Activated CD4-positive, alpha-beta memory T cell treated with anti-CD3 and anti-CD28 coated beads for 36 hours (primary cell): ENCODE measurements at places on chromosomes 11 and 22. TPM values are rescaled to one million over a fixed set of nuclear protein-coding genes. Genes with fewer than 3 reads are reported as not detected.
A peak's percentile ranks its signal among the peaks of the same experiment; 100 is the strongest.

- DNase-seq: no peak
Measured at GRCh38 chr11:90818196-90818745, 595.4 kb upstream of the CHORDC1 start.

DNA sequence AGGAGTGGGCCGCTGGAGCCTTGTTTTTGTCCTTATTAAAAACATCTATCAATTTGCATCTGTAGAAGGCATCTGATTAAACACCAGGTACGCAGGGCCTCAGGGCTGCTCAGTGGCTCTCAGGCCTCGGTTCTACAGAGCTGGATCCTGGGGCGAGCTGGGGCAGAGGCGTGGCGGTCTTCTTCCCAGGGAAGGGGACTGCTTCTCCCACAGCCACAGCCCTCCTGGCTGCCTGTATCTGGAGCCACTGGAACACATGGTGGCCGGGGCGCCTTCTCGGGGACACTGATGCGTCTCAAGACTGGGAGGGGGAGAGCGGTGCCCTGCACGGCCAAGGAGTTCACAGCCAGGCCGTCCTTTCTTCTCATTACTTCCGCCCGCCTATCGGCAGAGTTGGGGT, 1178.2 kb downstream of the BRD1 start:
- DNase-seq: no peak

DNA sequence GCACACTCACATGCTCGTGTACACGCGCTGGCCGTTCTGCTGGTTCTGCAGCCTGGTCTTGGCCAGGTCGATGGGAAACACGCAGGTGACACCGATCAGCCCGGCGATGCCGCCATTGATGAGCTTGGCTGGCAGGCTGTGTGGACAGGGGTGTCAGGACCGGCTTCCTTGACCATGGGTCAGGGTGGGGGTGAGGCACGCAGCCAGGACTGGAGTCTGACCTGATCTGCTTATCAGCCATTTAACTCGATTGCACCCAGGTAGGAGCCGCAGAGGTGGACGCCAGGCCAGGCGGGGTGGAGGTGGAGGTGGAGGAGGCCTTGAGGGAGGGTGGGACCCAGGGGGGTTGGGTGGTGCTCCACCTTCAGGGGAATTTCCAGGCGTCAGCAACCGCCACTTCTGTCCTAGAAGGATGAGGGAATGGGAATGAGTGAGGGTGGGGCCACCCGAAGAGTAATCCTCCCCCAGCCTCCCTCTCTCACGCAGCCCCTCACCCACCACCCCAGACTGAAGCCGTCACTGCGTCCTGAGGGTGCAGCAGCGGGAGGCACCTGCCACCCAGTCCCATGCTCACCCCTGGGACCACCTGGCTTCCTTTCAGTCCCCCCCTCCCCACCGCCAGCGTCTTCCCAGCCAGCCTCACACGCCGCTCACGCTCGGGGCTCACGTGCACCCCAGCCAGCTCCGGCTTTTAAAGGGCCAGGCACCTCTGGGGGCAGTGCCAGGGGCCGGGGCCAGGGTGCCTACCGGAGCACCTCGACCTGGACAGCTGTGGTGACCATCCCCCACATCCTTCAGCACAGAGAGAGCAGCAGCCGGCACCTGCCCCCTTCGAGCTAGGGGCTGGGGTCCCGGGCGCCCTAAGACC, 3.1 kb downstream of the SLC25A22 start:
- no peak for DNase-seq

- DNase-seq: no peak
Measured at GRCh38 chr11:74037309-74037708, 28.4 kb upstream of the UCP3 start.

GRCh38 chr22:43400449-43400848, 11.4 kb upstream of the MPPED1 start:
- DNase-seq: no peak

GRCh38 chr11:109486129-109486528, 64.1 kb downstream of the C11orf87 start:
- DNase-seq: no peak

GRCh38 chr22:20283674-20284066, 15.6 kb upstream of the RTN4R start:
- no peak for DNase-seq

GRCh38 chr11:1744137-1744886, 6.1 kb downstream of the IFITM10 start:
- DNase-seq: peak; percentile 4

DNA sequence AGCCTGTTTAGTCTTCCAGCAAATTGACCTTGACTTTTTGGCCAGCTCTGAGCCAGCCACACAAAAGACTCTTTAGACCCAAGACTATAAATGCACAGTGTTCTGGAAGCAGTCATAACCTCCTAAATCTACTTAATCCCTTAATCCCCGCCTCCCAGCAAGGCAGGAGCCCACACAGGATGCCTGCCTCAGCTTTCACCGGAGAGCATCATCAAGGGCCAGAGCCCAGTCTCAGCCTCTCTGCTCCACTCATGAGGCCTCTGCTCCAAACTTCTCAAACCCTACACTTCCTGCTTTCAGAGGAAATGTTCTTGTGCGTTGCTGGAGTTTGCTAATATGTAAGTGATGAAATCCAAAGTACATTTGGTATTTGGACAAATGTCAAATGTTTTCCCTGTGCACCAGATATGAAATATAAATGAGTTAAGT, 57.9 kb upstream of the FSHB start:
- no peak for DNase-seq

DNA sequence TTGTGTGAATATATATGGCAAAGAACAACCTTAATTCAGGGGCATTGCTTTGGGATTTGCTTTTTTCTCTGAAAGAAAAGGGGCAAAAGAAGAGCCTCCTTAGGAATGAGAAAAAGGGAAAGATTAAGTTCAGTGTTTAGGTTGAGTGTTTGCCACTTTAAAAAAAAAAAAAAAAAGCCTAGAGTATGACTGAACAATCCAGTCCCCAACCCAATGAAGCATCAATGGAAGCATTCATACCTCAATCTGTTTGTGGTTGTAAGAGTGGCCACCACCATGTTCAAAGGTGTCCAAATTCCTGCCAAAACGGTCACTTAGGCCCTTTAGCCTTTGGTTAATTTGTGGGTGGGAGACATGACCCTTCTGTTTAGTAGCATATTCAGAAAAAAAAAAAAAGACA, 260.6 kb downstream of the SOX6 start:
- DNase-seq: no peak

GRCh38 chr11:58497951-58498350, 10.0 kb downstream of the OR5B21 start:
- no peak for DNase-seq

- no peak for DNase-seq
Measured at GRCh38 chr22:17228725-17229126, 9.5 kb upstream of the ADA2 start.

The CEND1 gene
- total RNA-seq: 0.68 TPM

The CYB5R2 gene
- 4.4 TPM for total RNA-seq

DNA sequence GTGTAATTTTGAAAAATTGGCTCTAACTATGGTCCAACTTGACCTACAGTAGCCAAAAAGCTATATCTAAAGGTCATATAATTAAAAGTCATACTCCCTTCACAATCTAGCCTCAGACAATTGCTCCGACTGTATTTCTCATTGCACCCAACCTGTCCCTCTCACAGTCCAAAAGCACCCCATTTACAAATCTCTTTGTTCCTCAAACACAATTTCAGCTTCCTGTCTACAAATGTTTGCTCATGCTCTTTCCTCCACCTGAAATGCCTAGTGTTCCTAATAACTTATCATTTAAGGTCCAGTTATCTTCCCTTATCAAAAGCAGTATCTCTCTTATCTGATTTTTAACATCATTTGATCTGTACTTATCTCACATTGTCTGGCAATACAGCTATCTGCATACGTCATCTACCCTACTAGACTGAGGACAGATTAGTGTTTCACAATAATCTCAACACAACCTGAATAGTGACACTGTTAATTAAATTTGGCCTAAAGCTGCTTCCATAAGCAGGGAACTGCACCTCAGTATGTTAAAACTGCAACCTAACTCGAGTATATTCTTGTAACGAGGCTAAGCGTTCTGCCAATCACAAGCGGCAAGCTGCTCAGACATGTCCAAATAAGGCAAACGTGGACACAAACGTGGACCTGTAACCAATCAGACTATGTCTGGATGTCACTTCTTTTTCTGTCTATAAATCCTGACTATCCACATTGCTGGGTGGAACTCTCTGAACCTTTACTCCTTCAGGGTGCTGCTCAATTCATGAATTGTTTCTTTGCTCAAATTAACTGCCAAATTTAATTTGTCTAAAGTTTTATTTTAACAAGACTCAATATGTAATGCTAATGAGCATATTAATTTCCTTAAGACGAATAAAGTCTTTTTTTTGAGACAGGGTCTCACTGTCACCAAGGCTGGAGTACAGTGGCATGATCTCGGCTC, 15.9 kb downstream of the PICALM start:
- no peak for DNase-seq

DNA sequence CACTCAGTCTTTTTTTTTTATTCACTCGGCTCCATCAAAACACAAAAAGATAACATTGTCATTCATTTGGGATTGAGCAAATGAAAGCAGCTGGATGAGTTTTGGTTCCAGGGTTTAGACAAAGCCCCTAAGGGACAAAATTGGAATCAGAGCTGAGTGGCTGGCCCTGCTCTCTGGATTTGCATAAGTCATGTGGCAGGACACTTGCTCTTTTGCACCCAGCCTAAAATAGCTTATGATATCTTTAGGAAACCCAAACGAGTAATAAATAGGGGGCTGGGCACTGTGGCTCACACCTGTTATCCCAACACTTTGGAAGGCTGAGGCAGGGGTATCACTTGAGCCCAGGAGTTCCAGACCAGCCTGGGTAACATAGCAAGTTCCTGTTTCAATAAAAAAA, 11.0 kb upstream of the TMEM121B start:
- no peak for DNase-seq

GRCh38 chr22:36738416-36739020, 35.0 kb upstream of the CACNG2 start:
- DNase-seq: no peak

The RTN4RL2 gene
- total RNA-seq: 0.36 TPM

DNA sequence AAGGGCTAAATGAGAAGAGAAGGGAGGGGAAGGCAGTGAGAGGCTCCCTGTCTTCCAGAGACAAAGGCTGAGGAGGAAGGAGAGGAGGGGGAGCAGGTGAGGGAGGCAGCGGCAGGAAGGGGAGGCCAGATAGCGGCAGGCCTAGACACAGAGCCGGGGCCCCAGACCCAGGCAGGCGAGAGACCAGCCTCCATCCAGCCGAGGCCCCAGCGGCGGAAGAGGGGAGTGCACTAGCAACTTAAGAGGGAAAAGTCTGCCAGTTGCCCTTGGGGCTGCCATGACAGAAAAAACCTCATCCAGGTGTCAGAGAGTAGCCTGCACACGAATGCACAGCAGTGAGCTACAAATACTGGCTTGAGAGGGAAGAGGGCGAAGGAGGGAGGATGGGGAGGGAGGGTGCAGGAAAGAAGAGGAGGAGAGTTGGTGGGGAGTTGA, 46.7 kb downstream of the IGLL1 start:
- peak; percentile 33 for DNase-seq

The TTC28 gene
- total RNA-seq: 0.80 TPM

The ST14 gene
- total RNA-seq: not detected

DNA sequence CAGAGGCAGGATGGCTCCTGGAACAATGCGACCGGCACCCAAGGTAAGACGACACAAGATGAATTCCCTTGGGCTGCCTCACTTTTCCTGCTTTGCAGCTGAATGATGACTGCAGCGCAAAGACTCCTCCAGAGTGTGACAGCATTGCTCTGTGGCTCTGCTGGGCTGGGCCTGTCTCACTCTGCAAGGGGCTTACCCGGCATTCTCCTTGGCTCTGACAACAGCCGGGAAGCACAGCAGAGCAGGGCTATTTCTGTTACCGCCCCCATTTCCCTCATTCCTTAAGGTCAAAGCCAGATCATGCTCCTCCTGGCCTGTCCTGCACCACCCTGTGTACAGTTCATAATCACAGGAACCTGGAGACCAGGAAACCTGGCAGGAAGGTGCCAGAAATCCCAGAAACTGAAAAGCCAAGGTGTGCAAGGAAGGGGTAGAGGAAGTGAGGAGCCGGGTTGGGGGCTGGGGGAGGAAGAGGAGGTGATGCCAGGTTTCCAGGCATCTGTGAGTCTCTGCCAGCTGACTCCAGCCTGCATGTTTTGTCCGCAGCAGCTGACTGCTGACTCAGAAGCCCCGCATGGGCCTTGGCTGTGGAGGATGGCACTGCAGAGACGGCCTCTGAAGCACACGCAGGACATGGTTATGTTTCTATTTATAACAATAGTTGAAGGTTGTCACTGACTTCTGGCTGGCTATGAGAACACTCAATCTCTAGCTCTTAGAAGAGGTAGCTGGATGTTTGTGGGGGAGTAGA, 113.6 kb downstream of the MICAL3 start:
- no peak for DNase-seq

DNA sequence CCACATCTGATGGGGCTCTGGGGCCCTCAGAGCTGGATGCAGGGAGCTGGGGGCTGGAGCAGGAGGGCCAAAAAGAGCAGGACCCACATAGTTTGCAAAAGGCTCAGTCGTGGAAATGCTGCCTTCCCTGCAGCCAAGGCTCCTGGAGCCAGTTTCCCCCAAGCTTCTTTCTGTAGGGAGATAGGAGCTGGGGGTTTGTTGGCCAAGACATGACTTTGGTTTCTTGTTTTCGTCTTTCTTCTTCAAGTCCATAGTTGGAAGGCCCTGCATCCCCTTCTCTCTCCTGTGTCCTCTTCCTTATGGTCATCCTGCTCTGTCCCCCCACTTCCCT, 36.3 kb downstream of the IGF2 start:
- no peak for DNase-seq

The DPP3 gene
- 76.1 TPM for total RNA-seq

- no peak for DNase-seq
Measured at GRCh38 chr11:120714438-120714837, 202.9 kb downstream of the GRIK4 start.

- DNase-seq: no peak
Measured at GRCh38 chr11:71096751-71097388, 155.5 kb downstream of the SHANK2 start.

DNA sequence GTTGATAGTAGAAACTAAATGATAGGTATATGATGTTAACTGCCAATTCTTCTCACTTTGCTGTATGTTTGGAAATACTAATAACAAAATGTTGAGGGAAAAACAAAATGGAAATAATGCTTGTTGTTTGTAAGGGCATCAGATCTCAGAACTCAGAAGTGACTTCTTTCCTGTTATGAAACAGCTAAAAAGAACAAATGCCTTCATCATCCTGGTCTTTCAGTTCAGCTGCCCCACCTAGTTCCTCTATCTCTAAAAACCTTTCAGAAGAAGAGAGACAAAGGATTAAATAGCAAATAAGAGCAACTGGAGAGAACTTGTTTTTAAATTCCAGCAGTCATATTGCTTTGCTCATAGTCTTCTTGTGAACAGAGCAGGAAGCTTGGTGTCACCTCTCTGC, 345.3 kb upstream of the NCAM1 start:
- no peak for DNase-seq

- no peak for DNase-seq
Measured at GRCh38 chr11:122785031-122785541, 53.2 kb upstream of the CRTAM start.
